ENCODE measurements at places on chromosomes 5 and 9.

GRCh38 chr9:94760010-94760409 is 33.5 kb downstream of the AOPEP start:
- no peak for DNase-seq

GRCh38 chr9:19830796-19831195 is 42.0 kb upstream of the SLC24A2 start:
- DNase-seq, result no peak

GRCh38 chr5:138721979-138722378 is 31.2 kb upstream of the CTNNA1 start:
- no peak for DNase-seq

DNA sequence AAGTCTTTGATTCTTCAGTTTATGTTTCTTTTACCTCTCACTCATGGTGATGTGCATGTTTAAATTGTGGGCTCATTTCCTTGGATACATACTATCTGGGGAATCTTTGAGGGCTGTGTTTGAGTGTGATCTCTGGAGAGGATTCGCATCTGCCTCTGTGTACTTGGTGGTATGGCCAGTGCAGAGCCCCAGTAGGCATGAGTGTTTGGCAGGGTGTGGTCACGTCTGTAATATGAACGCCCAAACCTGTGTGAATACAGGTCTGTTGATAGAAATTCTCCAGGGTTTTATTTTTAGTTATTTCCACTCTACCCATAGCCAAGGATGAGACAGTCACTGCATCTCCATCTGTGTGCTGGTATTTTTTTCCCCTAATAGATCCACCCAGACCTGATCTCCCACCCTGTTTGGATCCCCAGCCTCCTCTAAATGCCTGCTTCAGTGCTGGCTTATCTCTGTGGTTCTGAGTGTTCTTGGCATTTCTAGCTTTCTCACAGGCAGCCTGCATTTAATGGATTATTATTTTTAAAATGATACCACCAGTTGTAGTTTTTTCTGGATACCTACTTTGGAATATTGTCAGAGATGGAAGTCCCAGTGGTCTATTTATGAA is 37.5 kb downstream of the TJP2 start:
- no peak for DNase-seq

- no peak for DNase-seq
Observed at GRCh38 chr5:175867587-175868347, 3.6 kb upstream of the CPLX2 start.

DNA sequence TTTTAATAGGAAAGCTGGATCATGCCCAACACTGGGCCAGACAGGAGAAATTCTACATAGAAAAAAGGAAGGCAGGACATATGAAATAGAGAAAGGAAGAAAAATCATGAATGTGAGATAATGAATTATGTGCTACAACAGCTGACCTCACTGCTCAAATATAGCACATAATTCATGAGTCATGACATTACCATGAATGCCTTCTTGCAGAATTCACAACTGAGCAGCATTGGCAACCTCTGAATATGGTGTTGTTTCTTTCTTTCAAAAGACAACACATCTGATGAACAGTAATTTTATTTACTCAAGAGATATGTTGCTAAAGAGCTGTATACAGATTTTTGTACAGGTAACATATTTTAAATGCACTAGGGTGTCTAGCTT is 34.4 kb downstream of the APBA1 start:
- DNase-seq, result no peak

DNA sequence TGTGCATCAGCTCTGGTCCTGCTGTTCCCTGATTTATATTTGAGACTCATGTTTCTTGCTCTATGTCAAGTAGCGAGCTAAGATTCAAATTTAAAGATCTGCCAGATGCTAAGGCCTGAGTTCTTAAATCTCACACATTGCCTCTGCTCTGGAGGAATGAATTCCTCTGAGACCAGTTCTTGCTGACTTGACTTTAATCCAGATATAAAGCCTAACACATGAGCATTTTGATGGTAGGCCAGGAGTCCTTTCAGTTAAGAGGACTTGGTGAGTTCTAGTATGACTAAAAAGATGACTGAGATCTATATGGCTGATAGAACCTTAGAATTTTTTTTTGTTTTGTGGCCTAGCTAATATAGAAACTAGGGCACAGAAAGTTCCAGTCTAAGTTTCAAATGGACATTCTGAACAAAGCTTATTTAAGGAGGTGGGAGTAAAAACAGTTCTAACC is 1.3 kb upstream of the INIP start:
- no peak for DNase-seq

GRCh38 chr9:108569624-108570023 is 286.2 kb downstream of the ACTL7B start:
- DNase-seq, result no peak

GRCh38 chr9:94250456-94250855 is 8.6 kb upstream of the ZNF169 start:
- no peak for DNase-seq

DNA sequence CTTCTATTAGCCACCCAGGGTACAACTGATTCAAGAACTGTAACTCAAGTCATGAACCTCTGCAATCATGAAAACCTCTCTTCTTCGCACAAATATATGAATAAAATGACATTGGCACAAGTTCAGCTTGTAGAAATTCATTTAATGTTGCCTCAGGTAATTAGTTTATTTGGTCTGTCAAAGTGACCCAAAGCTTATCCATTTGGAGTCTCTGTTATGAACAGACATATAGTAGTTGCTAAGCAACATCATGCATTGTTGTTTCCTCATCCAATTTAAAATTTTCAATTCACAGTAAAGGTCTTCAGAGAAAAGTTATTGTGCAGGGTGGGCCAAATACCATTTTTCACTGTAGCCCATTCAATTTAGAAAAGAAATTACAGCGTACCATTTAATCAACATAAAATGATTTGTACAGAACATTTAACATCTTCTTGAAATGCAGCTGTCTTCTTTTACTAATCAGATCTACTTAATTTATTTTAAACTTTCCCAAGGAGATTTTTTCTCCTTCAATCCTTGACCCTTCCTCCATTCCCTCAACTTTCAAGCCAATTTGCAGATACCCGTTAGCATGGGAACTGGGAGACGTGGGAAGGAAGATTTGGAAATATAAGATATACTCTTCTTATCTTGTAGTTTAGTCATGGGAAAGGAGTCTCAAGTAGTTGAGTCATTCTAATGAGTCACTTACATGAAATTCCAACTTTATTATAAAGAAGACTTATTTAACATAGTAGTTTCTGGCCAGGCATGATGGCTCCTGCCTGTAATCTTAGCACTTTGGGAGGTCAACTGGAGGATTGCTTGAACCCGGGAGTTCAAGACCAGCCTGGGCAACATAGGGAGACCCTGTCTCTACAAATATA is 231.3 kb downstream of the ATPSCKMT start:
- DNase-seq, result no peak

DNA sequence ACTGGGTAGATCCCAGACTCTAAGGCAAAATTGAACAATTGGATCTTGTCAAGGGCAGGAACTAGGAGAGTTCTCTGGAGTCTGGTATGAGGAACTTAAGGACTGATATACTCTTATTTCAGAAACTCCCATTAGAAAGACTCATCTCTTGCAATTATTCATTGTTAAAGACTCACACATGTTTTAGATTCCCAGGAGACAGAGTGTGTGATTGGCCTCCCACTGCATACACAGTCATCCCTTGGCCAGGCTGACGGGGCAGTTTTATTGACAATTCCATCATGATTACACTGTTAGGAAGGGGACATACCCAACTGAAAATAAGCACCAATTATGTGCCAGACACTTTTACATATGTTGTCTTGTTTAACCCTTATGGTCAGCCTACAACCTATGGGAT is 347.2 kb downstream of the DMAC1 start:
- no peak for DNase-seq

GRCh38 chr9:89597711-89598362 is 7.0 kb upstream of the GADD45G start:
- DNase-seq, result no peak

GRCh38 chr5:36052538-36052937 is 14.1 kb downstream of the UGT3A2 start:
- DNase-seq, result no peak

GRCh38 chr9:113409481-113409880 is 994 bp downstream of the POLE3 start:
- no peak for DNase-seq

GRCh38 chr9:93677048-93677571 is 100.7 kb downstream of the PHF2 start:
- DNase-seq, result no peak

GRCh38 chr9:107673861-107674720 is 184.5 kb upstream of the KLF4 start:
- DNase-seq, result no peak

- DNase-seq, result no peak
Observed at GRCh38 chr5:1728846-1729245, 70.8 kb downstream of the MRPL36 start.

Data from hypothalamus (tissue), 51 donors.